ENCODE measurements at places on chromosomes 4 and X. TPM values are rescaled to one million over a fixed set of nuclear protein-coding genes. Genes with fewer than 3 reads are reported as not detected.

GAGE12C gene
- not detected for total RNA-seq

DNA sequence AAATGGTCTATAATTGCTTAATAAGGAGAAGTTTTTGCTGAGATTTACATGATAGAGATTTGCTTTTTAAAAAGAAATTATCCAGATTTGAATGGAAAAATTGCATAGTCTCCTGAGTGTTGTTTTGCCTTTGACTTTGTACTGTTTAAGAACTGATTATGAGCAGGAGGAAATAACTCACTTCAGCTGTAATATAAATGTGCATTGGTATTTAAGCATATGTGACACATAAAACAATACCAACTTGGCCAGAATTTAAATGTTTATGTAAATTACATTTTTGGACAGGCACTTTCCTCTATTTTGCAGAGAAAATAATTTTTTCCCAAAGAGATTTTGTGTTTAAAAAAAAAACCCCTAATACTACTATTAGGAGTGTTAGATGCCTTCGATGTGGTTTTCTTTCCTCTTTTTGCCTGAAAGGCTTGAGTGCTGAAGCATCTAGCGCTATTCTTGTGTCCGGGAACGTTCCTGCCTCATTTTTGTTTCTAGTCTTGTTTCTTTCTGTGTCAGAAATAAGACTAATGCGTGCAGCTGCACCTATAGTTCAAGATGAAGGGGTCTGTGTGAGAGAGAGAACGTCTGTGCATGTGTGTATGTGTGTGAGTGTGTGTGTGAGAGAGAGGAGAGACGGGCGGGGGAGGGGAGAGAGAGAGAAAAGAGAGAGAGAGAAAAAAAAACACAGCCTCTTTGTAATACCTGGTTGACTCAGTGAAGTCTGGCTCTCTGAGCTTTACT, 60.8 kb downstream of the TBL1X start:
- DNase-seq = peak; percentile 26

- no peak for DNase-seq
These were observed 42.3 kb downstream of the SPATA4 start for GRCh38 chr4:176153124-176153523.

GRCh38 chrX:3184176-3184930, 143.1 kb downstream of the ARSF start:
- DNase-seq = no peak

ADH5 gene
- total RNA-seq = 49.1 TPM

F8A2 gene
- total RNA-seq = not detected

DNA sequence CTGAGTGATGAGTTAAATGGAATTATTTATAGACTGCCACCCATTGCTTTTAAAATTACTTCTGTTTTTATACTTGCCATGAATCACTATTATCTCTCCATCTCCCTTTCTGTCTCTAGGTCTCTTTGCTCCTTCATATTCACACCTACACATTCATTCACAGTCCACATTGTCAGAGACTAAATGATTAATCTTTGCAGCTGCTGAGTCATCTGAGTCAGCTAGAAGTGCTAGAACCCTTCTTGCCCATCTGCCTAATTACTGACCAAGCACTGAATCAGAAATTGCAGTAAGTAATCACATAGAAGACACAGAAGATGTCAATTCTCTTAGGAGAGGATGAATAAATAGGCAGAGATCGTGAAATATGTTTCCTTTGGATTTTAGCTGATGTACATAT, 31.6 kb upstream of the RPS6KA6 start:
- no peak for DNase-seq

DNA sequence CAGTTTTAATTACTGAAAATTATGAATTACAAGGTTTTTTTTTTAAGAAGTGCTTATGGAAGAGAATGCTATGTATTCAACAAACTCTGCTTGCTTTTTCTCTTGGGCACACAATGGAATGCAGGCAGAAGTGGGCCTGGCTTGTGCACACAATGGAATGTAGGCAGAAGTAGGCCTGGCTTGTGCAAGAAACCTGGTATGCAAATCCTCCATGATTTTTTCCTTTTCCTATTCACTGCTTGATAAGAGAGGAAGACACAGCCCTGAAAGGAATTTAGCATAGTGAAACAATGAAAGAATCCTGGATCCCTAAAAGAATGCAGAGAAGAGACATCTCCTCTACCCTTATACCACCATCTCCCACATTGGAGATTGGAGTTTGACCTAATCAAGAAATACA, 138.4 kb downstream of the COL25A1 start:
- no peak for DNase-seq

PCDH19 gene
- total RNA-seq = not detected

GRCh38 chr4:86963697-86964096, 28.9 kb downstream of the AFF1 start:
- DNase-seq = no peak

GRCh38 chr4:25901030-25901430, 13.0 kb upstream of the SMIM20 start:
- no peak for DNase-seq

DNA sequence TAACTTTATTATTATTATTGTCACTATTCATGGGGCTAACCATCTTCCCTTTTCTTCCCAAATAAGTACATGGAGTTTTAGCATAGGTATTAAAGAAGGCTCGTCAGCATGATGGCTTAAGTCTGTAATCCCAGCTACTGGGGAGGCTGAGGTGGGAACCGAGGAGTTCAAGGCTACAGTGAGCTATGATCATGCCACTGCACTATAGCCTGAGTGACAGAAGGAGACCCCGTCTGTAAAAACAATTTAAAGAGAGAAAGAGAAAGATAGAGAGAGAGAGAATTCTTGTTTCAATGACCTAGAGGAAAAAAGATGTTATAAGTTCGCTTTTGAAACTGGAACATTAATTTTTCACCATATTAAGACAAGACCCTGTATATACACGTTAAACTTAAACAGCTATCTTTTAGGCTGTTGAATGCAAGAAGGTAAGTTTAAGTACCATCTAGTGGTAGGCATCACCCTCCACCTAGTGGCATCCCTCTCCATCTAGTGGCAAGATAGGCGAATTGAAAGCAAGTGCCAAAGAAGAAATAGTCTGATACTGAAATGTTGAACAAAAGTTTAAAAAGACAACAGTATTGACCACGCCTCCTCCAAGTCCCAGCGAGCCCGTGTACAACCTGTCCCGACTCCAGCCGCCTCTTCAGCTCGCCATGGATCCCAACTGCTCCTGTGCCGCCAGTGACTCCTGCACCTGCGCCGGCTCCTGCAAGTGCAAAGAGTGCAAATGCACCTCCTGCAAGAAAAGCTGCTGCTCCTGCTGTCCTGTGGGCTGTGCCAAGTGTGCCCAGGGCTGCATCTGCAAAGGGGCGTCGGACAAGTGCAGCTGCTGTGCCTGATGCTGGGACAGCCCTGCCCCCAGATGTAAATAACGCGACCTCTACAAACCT, 26.0 kb upstream of the YTHDC1 start:
- DNase-seq = peak; percentile 10

All from CD4-positive, alpha-beta T cell (primary cell).